H1 (cell line): ENCODE measurements at places on chromosomes 12 and 14. TPM values are rescaled to one million over a fixed set of nuclear protein-coding genes. Genes with fewer than 3 reads are reported as not detected.

- H3K4me1 ChIP-seq: peaks cover 6% of the 10 kb centered on the region; the same call in 1 of the 2 replicates
- H3K27ac ChIP-seq: no peak overlapping the region
- peak overlapping the region; percentile 72 for H3K4me3 ChIP-seq
- 0 out of 2 replicates have a peak, but pooled peaks cover 2% of the 10 kb centered on the region for H3K36me3 ChIP-seq
Measured at GRCh38 chr12:56224954-56225353, 812 bp downstream of the NABP2 start.

Gene OASL
- not detected in 2 replicates for total RNA-seq

DNA sequence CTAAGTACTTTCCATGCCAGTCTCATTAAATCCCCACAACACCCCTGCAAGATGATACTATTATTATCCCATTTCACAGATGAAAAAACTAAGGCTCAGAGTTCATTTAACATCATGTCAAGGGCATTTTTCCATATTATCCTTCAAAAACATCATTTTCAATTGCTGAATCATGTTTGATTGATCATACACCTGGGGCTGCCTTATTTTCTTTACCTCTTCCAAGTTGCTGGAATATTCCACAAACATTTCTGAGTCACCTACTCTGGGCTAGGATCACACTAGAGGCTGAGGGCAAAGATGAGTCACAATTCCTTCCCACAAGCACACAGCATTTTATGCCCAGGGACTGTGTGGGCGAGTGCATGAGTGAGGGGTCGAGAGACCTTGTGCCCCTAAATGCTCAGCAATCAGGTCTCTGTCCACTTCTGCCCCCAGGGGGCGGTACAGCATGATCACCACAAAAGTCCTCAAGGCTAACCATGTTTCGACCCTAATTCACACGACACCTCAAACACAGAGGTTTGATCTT, 14.1 kb upstream of the TMEM119 start:
- peaks cover 12% of the 10 kb centered on the region for H3K4me1 ChIP-seq
- H3K27ac ChIP-seq: no peak overlapping the region
- no peaks in the 10 kb centered on the region for H3K27me3 ChIP-seq
- H3K36me3 ChIP-seq: no peaks in the 10 kb centered on the region

Gene ARL6IP4
- 109 and 115 TPM in 2 replicates for total RNA-seq

Gene AICDA
- not detected in 2 replicates for total RNA-seq

Gene PPM1H
- total RNA-seq: 35.6 and 36.1 TPM in 2 replicates

Gene CLEC4C
- total RNA-seq: 0.76 TPM in 1 of 2 replicates, not detected in the other
